ENCODE measurements at places on chromosomes 16 and 17.

GRCh38 chr17:32281011-32281451 lies 15.4 kb downstream of the RHBDL3 start:
- DNase-seq: no peak

- no peak for DNase-seq
These were observed 6.4 kb downstream of the NPRL3 start for GRCh38 chr16:132120-132519.

- DNase-seq: no peak
These were observed 159.9 kb downstream of the CYB561 start for GRCh38 chr17:63286254-63286653.

DNA sequence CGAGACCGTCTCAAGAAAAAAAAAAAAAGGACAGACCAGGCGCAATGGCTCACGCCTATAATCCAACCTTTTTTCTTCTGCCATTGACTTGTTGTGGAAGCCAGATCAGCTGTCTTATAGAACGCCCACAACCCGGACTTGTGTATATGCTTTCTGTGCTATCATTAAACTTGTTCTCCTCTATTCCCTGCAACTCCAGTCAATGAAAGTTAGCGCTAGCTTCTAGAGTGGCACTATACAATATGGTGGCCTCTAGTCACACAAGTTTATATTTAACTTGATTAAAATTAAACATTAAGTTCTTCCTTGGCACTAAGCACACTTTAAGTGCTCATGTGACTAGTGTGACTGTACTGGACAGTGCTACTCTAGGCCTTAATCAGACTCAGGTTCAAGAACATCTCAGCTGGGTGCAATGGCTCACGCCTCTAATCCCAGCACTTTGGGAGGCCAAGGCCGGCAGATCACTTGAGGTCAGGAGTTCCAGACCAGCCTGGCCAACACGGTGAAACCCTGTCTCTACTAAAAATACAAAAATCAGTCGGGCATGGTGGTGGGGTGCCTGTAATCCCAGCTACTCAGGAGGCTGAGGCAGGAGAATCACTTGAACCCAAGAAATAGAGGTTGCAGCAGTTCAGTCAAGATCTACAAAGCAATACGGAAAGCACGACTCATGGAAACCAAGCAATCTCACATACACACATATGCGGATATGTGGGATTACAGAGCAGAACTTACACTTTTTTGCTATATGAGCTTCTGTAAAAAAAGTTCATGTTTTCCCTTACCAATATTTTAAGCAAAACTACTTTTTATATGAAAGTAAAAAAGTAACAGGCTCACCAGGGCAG lies 18.8 kb upstream of the GLG1 start:
- DNase-seq: no peak

DNA sequence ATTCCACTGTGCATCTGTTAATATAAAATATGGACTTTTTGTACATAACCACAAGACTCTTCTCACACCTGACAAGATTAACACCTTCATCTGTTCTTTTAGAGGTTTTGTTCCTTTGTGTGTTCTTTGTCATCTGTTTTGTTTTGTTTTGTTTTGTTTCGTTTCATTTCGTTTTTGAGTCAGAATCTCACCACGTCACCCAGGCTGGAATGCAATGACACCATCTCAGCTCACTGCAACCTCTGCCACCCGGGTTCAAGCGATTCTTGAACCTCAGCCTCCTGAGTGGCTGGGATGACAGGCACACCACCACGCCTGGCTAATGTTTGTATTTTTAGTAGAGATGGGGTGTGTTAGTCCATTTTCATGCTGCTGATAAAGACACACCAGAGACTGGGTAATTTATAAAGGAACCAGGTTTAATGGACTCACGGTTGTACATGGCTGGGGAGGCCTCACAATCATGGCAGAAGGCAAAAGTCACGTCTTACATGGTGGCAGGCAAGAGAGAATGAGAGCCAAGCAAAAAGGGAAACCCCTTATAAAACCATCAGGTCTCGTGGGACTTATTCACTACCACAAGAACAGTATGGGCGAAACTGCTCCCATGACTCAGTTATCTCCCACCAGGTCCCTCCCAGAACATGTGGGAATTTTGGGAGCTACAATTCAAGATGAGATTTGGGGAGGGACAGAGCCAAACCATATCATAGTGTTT lies 22.3 kb downstream of the C16orf90 start:
- no peak for DNase-seq

- no peak for DNase-seq
These were observed 2.2 kb upstream of the ZG16 start for GRCh38 chr16:29775742-29776408.

Measured in AG09309 (cell line).